Cardiac septum (tissue), 1 donor: ENCODE measurements at places on chromosomes 6 and 20.

- DNase-seq = peak; percentile 84
Observed at GRCh38 chr6:168884646-168885086, 369.0 kb downstream of the THBS2 start.

DNA sequence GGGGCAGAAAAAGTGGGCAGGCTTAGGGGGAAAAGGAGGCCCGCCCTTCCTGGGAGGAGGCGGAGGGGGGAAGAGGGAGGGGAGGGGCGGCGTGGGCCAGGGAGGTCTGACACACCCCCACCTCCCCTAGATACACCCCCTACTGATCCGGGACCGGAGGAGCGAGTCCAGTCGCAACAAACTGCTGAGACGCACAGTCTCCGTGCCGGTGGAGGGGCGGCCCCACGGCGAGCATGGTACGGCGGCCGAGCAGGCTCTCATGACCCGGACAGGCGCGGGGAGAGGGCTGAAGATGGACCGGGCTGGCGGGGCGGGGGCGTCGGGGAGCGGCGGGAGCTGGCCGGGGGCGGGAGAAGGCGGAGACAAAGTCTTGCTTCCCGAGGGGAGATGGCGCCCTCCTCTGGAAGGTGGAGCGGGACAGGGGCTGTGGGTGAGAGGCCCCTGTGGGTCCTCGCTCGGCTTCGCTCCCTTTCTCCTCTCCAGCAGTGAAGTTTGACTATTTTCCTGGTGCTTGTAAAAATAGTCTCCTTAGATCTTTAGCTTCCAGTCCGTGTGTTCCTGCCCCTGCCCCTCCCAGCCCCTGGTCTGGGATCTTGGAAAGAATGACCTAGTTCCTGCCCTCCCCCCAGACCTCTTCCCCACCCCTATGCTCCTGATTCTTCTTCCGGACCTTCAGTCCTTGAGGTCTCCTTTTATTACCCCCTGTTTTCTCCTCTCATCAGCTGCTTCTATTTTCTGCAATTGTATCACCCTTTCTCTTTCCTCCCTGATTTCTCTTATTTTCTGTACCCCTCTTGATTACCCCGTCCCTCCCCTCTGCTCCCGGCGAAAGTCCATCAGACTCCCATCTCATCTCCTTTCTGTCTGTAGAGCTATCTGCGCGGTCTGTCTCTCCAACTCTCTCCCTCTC, 6.1 kb downstream of the SYNGAP1 start:
- peak; percentile 94 for DNase-seq

DNA sequence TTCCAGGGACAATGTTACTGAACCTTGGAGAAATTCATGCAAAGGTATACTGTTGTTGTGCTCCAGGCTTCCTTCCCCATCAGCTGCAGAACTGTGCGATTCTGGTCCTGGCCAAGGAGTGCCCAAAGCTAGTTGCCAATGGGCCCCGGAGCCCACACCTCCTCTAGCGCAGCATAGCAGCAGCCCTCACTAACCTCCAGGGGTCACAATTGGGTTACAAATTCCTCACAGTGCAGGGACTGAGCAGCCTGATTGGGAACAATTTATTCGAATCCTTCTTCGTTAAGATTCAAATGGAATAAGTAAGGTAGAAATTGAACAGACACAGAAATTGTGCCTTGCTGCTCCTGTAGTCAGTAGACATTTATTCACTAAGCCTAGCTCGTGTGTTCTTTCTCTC, 284.9 kb downstream of the PRKN start:
- DNase-seq = no peak

DNA sequence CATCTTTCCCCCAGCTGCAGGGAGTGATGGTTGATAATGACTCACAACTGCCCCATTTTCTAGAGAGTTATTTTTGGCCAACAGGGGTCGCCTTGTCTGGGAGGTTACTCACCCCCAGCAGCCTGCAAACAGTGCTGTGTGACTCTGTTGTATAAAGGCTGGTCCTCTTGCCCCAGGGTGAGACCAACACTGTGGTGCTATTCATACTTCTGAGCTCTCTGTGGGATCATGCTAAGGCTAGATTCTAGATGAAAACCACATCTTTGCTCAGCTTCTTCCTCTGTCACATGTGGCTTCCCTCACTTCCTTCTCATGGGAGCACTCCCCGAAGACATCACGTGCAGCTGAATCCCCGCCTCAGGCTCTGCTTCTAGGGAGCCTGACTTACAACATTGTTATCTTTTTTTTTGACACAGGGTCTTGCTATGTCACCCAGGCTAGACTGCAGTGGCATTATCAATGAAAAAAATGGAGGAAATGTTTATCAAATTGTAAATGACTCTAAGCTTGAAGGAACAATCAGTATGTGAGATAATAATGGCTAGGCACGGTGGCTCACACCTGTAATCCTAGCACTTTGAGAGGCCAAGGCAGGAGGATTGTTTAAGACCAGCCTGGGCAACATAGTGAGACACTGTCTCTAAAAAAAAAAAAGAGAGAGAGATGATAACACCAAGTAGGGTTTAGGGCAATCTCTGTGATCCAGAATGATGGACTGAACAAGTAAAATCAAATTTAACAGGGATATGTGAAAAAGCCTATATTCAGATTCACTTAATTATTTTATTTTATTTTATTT, 55.7 kb upstream of the SLC23A2 start:
- DNase-seq = peak; percentile 88

- no peak for DNase-seq
Observed at GRCh38 chr20:62622178-62622876, 20.0 kb upstream of the SLCO4A1 start.

DNA sequence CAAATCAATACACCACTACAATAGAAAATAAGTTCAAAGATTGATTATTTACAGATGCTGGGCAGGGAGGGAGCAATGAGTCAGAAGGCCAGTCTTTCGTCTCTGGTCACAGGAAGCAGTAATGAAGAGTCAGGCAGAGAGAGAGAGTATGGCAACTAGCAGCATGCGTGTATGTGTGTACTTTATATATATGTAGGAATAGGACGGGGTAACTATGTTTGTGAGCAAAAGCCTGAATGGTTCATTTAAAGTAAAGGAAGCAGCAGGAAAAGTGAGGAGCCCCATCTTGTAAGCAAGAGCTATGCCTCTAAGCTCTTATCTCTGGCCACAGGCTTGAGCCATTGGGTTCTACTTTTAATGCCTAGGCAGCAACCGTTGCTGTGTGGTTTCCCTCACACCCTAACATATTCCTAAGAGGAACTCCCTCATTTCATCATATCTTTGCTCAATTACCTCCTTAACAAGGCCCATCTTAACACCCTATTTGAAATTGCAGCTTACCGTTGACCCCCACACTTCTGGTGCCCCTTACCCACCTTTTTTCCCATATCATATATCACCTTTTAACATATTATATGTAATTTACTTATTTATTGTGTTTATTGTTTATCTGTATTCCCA, 66.6 kb downstream of the AFG1L start:
- no peak for DNase-seq

DNA sequence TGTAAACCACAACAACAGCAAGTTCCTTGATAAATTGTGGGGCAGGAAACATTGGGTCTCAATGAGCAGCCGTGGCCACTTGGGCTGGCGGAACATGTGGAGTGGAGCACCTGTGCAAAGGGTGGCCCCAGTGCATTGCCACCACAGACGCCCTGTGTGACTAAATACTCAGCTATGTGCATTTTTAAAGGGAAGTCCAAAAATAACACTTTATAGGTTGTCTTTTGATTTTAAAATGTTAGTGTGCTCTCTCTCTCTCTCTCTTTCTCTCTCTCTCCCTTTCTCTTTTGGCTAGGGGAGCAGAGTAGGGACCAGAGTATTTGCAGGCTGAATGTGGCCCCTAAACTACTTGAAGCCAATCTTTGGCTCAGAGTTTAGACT, 236.3 kb downstream of the BCAS1 start:
- DNase-seq = no peak

GRCh38 chr6:149978610-149979009, 14.9 kb downstream of the ULBP1 start:
- DNase-seq = no peak

GRCh38 chr6:14079433-14079832, 38.1 kb upstream of the CD83 start:
- DNase-seq = no peak

GRCh38 chr6:27889628-27890444, 22.4 kb downstream of the OR2B2 start:
- no peak for DNase-seq

GRCh38 chr6:149897015-149897697, 757 bp downstream of the RAET1E start:
- DNase-seq = no peak

GRCh38 chr6:21208081-21208795, 385.3 kb upstream of the SOX4 start:
- no peak for DNase-seq

GRCh38 chr6:2943564-2943955, 27.8 kb downstream of the SERPINB6 start:
- DNase-seq = no peak

DNA sequence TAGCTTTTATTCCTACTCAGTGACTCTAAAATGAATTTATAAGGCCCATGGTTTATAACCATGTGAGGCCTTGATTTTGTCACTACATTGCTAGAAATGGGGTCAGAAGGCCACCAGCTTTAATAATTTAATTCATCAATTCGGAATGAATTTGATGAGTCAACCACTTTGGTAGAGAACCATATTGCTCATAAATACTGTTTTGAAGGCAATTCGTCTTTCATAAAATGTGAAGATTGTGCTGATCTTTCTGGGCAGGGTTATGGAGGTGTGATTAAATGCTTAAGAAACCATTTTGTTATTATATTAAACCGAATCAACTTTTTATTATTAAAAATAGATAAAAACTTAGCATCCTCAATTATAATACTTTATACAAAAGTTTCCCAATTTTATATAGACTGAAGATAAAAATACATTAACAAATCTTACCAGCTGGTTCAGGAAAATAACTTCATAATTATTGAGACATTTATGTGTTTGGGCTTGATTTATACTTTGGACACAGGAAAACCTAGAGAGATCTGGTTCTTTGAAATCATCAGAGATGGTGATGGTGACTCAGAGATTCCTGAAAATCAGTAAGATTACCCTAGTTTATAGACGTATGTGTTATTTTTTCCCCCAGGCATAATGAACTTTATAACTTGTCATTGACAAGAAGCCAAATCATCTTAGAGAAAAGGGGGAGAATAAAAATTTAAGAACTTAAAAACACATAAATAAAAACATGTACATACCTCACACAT, 10.6 kb downstream of the HCRTR2 start:
- no peak for DNase-seq

GRCh38 chr20:7346026-7346425, 578.5 kb downstream of the BMP2 start:
- no peak for DNase-seq

DNA sequence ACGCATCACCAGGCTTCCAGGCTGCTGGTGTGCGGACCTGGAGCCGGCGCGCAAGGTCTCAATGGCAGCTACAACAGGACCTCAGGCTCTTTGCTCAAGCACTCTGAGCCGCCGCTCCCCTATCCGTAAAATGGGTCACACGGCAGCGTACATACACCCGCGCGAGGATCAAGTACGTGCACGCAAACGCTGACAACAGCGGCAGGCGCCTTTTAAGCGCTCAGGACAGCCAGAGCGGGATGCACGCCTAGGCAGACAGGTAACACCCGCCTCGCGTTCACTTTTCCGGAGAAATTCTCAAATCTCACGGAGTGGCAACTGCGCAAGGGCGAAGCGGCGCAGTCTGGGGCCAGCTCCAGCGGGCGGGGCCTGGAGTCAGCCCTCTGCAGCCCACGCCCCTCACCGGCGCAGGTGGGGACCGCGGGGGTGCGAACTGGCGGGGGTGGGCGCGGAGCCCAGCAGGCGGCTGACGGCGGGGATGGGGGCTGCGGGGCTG, 535 bp downstream of the EXOC2 start:
- DNase-seq = no peak

- DNase-seq = no peak
Observed at GRCh38 chr6:100078509-100078908, 84.5 kb upstream of the MCHR2 start.

DNA sequence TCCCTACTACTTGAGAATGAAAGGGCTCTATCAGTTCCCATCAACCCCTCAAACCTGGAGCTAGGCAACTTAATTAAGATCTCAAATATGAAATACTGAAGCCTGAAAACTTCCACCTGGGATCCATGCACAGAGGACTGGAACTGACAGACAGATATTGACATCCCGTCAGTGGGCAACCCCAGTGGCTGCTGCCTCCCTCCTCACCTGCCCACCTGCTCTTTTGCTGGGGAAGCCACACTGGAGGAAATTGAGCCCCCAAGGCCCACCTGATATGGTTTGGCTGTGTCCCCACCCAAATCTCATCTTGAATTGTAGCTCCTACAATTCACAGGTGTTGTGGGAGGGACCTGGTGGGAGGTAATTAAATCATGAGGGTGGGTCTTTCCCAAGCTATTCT, 192.8 kb downstream of the LRFN2 start:
- peak; percentile 38 for DNase-seq

DNA sequence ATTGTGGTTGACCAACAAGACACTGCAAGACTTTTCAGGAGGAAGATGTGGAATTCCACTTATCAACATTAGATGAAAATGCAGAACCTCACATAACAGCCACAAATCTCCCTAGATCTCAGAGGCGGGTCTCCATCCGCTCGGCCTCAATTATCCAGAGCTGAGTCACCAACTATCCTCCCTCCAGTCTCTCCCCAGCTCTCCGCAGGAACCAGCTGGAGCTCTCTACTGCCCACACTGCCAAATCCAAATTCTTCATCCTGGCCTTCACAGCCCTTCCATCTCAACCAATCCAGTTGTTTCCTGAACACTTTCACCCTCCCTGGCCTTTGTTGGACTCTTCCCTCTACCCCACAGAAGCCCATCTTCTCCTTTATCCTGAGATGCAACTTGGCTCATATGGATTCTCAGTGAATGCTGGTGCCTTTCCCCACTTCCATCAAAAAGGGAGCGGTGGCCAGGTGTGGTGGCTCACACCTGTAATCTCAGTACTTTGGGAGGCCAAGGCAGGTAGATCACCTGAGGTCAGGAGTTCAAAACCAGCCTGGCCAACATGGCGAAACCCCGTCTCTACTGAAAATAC, 3.5 kb upstream of the TGIF2 start:
- DNase-seq = no peak

DNA sequence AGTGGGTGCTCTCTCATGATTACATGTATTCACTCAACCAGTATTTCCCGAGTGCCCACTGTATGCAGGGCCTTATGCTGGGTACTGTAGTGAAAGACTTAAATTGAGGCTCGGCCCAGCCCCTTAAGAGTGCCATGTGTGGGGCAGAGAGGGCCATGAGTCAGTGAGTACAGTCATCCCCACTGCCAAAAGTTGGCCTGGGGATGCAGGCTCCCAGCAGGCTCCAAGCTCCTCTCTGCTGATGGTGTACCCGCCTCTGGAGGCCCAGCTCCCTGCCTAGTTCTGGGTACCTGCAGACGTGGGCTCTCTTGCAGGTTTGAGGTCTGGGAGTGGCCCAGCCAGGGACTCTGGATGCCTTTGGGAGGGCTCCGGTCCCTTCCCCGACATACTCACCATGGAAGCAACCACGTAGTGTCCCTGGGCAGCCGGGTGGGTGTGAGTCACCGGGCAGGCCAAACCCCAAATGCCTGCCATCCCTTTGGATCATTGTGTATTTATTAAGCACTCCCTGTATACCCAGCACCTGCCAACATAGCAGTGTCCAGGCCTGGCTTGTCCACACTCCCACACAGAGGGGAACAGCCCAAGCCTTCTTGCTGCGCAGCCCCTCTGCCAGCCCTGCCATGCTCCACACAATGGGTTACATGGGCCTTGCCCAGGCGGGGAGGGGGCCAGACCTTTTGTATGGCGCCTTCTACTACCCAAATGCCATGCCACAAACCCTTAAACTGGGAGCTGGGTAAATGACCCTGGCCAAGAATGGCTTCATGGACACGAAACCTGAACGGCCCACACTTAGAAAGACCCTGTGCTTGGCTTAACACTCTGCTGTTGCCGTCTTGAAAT, 153.6 kb downstream of the VEGFA start:
- no peak for DNase-seq

GRCh38 chr20:37726971-37727956, 33.4 kb downstream of the CTNNBL1 start:
- no peak for DNase-seq

GRCh38 chr6:33426590-33427511, 7.0 kb downstream of the SYNGAP1 start:
- DNase-seq = no peak
